ENCODE measurements at places on chromosomes 3 and 15.

- ATAC-seq, result no peak
Observed at GRCh38 chr3:181966393-181966792, 254.7 kb downstream of the SOX2 start.

GRCh38 chr3:45529697-45530096, 64.9 kb upstream of the LIMD1 start:
- no peak for ATAC-seq

DNA sequence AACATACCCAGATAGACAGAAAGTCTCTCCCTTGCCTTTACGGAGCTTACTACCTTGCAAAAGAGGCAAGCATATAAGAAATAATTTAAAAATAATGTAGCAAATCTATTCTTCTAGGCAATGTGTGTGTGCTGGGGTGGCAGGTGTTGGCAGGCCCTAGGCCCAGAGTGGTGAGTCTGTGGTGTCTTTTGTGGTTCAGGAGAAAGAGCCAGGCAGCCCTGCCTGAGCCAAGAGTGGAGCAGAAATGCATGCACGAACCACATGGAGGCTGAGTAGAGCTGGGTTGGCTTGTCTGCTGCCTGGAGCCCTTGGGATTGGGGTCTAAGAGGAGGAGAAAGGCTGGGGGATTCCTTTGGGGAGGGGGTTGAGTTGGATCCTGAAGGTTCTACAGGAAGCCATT, 70.2 kb upstream of the MYZAP start:
- ATAC-seq, result no peak

- ATAC-seq, result no peak
Observed at GRCh38 chr3:34582055-34582454, 783.6 kb downstream of the PDCD6IP start.

Data from stimulated activated memory B cell treated with anti-CD40 and anti-IgM and Interleukin-4, amounts not matched to agents 10 μg/mL and 1 μg/mL and 100 μg/mL, for 72 hours (primary cell).